Naive thymus-derived CD4-positive, alpha-beta T cell (primary cell): ENCODE measurements at places on chromosomes 3 and 15.
A peak's percentile ranks its signal among the peaks of the same experiment; 100 is the strongest.

DNA sequence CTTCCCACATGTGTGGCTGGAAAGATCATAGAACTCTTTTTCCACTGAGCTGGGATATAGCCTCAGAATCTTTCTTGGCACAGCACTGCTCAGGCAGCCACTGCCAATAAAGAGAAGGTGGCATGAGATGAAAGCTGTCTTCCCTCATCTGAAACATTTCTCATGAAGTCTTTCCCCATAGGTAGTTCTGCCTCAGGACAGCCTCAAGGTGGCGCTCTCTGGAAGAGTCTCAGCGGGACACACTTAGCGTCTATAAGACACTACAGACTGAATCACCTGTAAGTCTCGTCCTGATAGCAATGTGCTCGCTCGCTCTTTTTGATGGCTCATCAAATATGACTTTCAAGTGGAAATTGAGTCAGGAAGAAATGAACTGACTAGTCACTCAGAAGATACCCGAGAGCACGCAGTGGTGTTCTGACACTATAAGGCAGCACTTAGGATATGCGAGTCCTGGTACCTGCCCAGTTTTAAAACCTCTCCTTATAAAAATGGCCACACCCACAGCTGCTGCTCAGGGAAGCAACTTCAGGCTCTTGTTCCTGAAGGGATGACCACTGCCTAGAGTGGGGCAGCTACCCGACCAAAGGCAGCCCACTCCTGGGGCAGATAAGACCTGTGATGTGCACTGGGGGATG is 269.5 kb downstream of the SUCLG2 start:
- no peaks in the 10 kb centered on the region for H3K4me1 ChIP-seq
- H3K36me3 ChIP-seq: no peaks in the 10 kb centered on the region
- no peak overlapping the region for H3K27ac ChIP-seq
- H3K4me3 ChIP-seq: no peak overlapping the region
- DNase-seq: no peak

- H3K27ac ChIP-seq: no peak overlapping the region
- H3K27me3 ChIP-seq: no peaks in the 10 kb centered on the region
- DNase-seq: no peak
- H3K36me3 ChIP-seq: no peaks in the 10 kb centered on the region
- no peak overlapping the region for H3K4me3 ChIP-seq
Observed at GRCh38 chr3:73493543-73494308, 131.0 kb downstream of the PDZRN3 start.

- H3K27ac ChIP-seq: no peak overlapping the region
- H3K4me1 ChIP-seq: no peaks in the 10 kb centered on the region
- H3K27me3 ChIP-seq: no peaks in the 10 kb centered on the region
- H3K4me3 ChIP-seq: no peak overlapping the region
- DNase-seq: no peak
Observed at GRCh38 chr3:34988296-34988695, 651.0 kb upstream of the ARPP21 start.

DNA sequence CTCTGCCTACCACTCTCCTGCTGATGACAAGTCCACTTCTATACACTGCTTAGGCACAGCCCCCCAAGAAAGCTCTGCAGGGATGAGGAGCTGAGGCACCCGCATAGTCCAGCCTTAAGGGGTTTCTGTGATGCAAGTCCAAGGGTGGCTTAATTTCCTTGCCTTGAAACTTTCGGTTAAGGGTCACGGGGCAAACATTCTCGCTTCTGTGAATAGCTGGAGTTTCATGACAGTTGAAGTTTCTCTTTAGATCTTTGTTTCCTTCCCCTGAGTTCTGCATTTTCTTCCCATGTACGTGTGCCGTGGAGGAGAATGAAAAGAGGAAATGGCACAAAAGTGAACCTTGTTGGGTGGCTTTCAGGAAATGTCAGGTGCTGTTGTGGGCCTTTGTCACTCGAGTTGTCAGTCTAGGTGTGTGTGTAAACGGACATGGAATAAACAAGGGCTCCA is 7.0 kb downstream of the GPR160 start:
- no peak overlapping the region for H3K4me3 ChIP-seq
- peak overlapping the region; percentile 24 for H3K27ac ChIP-seq
- no peaks in the 10 kb centered on the region for H3K27me3 ChIP-seq
- DNase-seq: no peak
- peaks cover 19% of the 10 kb centered on the region for H3K4me1 ChIP-seq

- H3K27ac ChIP-seq: no peak overlapping the region
- no peak overlapping the region for H3K4me3 ChIP-seq
- peak; percentile 55 for DNase-seq
- H3K36me3 ChIP-seq: no peaks in the 10 kb centered on the region
Observed at GRCh38 chr3:53274938-53275605, 19.2 kb upstream of the TKT start.

- no peak for DNase-seq
- H3K27me3 ChIP-seq: no peaks in the 10 kb centered on the region
- H3K27ac ChIP-seq: no peak overlapping the region
- H3K36me3 ChIP-seq: no peaks in the 10 kb centered on the region
- H3K4me3 ChIP-seq: no peak overlapping the region
Observed at GRCh38 chr15:38208206-38208605, 44.4 kb upstream of the SPRED1 start.

- H3K36me3 ChIP-seq: peaks cover 33% of the 10 kb centered on the region
- H3K27me3 ChIP-seq: no peaks in the 10 kb centered on the region
- H3K4me1 ChIP-seq: no peaks in the 10 kb centered on the region
Observed at GRCh38 chr15:55179141-55179540, 17.6 kb downstream of the RSL24D1 start.

DNA sequence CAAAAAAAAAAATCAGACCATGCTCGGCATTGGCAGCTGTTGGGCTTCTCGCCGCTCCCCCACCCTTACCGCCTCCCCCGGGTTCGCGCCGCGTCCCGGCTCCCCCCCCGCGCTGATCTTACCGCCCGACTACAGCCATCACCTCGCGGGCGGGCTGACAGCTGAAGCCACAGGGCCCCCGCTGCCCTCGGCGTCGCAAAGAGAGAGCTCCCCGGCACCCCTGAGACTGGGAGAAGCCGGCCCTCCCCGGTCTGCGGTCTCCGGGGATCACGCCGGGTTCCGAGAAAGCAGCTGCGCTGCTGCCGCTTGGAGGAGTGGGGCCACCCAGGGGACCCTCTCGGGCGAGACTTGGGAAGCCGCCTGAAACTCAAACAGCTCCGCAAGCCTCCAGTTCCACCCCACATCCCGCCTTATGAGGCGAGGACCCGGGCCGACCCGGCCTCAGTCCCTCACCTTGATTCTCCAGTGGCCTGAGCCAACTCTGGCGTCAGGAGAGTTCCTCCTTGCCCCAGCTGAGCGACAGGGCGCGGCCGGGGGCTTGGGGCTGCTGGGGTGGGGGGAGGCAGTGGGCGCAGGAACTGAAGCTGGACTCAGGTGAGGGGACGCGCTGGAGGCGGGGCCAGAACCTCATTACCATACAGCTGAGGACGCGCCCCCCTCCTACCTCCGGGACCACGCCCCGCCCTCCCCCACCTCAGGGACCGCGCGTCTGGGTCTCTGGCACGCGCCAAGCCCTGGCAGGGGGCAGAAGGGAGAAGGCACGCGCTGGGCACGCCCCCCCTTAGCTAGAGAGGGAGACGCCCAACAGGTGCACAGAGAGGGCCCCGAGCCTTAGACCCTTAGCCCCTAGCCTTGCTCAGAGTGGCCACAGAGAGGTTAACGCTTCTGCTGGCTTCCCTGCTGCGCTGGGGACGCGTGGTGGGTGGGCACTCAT is 1.0 kb upstream of the DLL4 start:
- peak overlapping the region; percentile 68 for H3K4me3 ChIP-seq
- DNase-seq: no peak
- peaks cover 43% of the 10 kb centered on the region for H3K27me3 ChIP-seq
- no peak overlapping the region for H3K27ac ChIP-seq
- H3K4me1 ChIP-seq: peaks cover 54% of the 10 kb centered on the region

DNA sequence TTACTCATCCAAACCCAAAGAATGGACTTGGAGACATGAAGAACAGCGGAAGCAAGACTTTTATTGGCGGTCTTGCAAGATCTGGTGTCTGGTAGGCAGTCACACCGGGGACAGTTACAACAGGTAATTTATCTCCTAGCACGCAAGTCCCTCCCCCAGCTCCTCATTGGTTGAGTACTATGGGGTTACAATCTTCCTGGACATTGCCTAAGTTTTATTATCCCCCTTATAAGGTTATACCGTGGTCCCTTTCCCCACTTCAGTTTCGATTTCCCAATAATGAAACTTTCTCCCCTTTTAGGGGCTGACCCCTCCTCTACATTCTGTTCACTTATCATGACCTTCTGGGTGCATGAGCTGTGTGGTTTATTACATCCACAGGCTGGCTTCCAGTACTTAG is 18.7 kb downstream of the ARL8B start:
- H3K36me3 ChIP-seq: no peaks in the 10 kb centered on the region
- H3K4me1 ChIP-seq: peaks cover 13% of the 10 kb centered on the region
- no peak overlapping the region for H3K4me3 ChIP-seq
- DNase-seq: no peak
- no peaks in the 10 kb centered on the region for H3K27me3 ChIP-seq
- H3K27ac ChIP-seq: no peak overlapping the region

DNA sequence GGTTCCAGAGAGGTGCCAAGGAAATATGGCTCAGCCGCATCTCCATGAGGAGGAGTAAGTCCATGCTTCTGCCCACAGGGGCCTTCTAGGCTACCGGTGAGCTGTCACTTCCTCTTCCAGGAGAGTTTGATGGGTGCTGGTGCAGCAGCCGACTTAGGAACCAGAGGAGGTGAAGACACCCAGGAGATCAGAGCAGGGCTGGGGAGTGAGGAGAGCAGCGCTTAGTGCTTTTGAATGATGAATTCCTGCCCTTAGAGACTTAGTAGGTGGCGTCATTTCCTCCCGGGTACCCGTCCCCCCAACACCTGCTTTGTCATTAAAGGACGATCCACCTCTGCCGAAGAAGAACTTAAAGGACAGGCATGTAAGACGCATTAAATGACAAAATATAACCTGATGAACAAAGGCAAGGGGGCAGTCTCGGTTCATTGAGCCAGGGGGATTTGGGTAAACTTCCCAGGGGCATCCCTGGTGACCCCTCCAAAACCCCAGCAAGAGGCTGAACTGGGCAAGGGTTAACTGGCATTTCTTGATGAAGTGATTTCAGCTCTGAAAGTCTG is 67.6 kb downstream of the HES1 start:
- peak overlapping the region; percentile 18 for H3K27ac ChIP-seq
- no peaks in the 10 kb centered on the region for H3K36me3 ChIP-seq
- H3K4me1 ChIP-seq: peaks cover 9% of the 10 kb centered on the region
- peak; percentile 30 for DNase-seq
- H3K4me3 ChIP-seq: peak overlapping the region; percentile 53

GRCh38 chr3:64533617-64534317 is 154.0 kb downstream of the ADAMTS9 start:
- no peaks in the 10 kb centered on the region for H3K27me3 ChIP-seq
- no peak for DNase-seq
- H3K4me1 ChIP-seq: no peaks in the 10 kb centered on the region
- H3K4me3 ChIP-seq: no peak overlapping the region
- no peaks in the 10 kb centered on the region for H3K36me3 ChIP-seq
- H3K27ac ChIP-seq: no peak overlapping the region

- H3K4me3 ChIP-seq: no peak overlapping the region
- no peaks in the 10 kb centered on the region for H3K36me3 ChIP-seq
- no peaks in the 10 kb centered on the region for H3K4me1 ChIP-seq
- DNase-seq: no peak
- H3K27me3 ChIP-seq: no peaks in the 10 kb centered on the region
- H3K27ac ChIP-seq: no peak overlapping the region
Observed at GRCh38 chr15:33955945-33956344, 12.4 kb upstream of the CHRM5 start.

- H3K4me1 ChIP-seq: peaks cover 8% of the 10 kb centered on the region
- no peak overlapping the region for H3K4me3 ChIP-seq
- DNase-seq: no peak
Observed at GRCh38 chr3:194584866-194585265, 48.4 kb downstream of the TMEM44 start.

DNA sequence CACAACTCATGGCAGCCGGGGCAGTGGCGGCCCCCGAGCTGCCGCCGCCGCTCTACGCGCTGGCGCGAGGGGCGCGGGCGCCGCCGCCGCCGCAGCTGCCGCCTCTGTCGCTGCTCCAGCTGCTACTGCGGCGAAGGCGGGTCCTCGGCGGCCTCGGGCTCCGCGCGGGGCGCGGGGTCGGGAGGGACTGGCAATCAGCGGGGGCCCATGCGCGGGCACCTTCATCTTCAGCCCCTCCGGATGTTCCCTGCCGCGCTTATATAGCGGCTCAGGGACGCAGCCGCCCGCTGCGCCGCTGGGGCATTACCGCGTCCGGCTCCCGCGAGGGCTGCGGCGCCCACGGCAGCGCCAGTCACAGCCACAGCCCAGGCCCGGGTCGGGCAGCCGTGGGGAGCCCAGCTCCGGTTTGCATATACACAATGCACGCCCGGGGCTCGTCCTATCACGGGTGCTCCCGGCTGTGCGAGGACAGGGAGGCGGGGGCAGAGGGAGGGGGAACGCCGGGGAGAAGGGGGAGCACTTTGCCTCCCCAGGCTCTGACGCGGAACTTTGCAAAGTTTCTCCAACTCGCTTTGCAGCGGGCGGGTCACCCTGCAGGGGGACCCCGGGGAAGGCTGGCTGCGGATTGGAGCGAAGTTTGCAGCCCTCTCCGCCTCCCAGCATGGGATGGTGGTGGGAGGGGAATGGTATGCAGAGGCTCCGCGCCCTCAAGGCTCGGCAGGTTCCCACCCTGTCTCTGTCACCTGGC is at the start of gene VGLL3:
TSS of gene VGLL3 (minus strand) at position 416 of the 748 bp plus-strand sequence. CDS start at position 10, 406 bp downstream.
- no peak for DNase-seq
- no peaks in the 10 kb centered on the region for H3K36me3 ChIP-seq
- H3K27me3 ChIP-seq: no peaks in the 10 kb centered on the region
- H3K27ac ChIP-seq: no peak within 1 kb of the TSS
- H3K4me1 ChIP-seq: no peaks in the 10 kb centered on the region
- no peak within 1 kb of the TSS for H3K4me3 ChIP-seq

DNA sequence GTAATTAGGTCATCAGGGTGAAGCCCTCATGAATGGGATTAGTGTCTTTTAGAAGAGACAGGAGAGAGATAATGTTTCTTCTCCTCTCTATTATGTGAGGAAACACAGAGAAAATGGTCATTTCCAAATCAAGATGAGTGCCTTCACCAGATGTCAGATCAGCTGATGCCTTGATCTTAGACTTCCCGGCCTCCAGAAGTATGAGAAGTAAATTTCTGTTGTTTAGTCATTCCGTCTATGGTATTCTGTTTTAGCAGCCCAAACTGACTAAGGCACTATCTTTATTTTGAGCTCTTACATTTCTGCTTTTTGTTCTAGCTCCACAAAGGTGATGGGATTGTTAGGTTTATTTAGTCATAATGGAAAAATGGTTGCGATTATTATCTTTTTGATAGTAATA is 273.2 kb upstream of the GADL1 start:
- H3K4me3 ChIP-seq: no peak overlapping the region
- no peaks in the 10 kb centered on the region for H3K36me3 ChIP-seq
- H3K27me3 ChIP-seq: no peaks in the 10 kb centered on the region
- H3K4me1 ChIP-seq: no peaks in the 10 kb centered on the region
- no peak for DNase-seq

GRCh38 chr3:72821161-72821781 is 27.0 kb downstream of the SHQ1 start:
- no peaks in the 10 kb centered on the region for H3K27me3 ChIP-seq
- H3K4me1 ChIP-seq: peaks cover 25% of the 10 kb centered on the region
- no peak overlapping the region for H3K4me3 ChIP-seq
- DNase-seq: no peak

DNA sequence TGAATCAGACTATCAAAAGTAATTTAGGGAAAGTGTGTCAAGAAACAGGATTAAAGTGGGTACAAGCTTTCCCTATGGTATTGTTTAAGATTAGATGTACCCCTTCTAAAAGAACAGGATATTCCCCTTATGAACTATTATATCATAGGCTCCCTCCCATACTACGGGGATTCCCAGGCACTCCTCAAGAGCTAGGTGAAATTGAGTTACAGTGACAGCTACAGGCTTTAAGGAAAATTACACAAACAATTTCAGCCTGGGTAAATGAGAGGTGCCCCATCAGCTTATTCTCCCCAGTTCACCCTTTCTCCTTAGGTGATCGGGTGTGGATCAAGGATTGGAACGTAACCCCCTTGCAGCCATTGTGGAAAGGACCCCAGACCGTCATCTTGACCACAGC is 240.8 kb upstream of the CNTN6 start:
- H3K4me1 ChIP-seq: no peaks in the 10 kb centered on the region
- no peaks in the 10 kb centered on the region for H3K36me3 ChIP-seq
- no peak for DNase-seq
